Tibial artery (tissue), 4 donors: ENCODE measurements at places on chromosomes 16 and 17.

DNA sequence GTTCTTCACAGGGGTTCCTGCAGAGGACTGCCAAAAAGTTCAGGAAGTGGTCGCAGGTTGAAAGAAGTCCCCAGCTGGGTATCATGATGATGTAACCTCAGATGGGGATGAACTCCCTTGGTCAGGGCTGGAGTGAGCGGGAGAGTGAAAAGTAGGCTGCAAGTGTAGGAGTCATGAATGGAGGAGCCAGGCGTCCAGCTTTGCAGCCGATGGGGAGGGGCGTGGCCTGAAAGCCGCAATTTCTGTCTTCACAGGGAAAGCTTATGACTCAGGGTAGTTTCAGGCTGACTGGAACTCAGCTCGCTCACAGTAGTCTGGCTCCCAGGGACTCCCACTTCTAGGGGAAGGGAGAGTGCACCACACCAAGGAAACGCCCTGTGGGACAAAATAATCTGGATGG lies 70.0 kb upstream of the HS3ST3A1 start:
- no peak for DNase-seq

DNA sequence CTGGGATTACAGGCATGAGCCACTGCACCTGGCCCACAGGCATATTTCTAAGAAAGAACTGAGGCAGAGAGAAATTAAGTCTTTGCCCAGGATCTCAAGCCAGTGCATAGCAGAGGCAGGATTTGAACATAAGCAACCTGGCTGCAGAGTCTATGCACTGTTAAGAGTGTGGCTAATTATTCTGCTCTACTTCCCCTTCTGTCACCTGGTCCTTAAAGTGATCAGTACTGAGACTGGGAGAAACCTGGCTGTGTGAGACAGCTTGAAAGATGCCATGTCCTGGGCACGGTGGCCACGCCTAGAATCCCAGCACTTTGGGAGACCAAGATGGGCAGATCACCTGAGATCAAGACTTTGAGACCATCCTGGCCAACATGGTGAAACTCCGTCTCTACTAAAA lies 58.1 kb downstream of the IQCK start:
- DNase-seq: no peak

- DNase-seq: no peak
These were observed 53.1 kb downstream of the RPH3AL start for GRCh38 chr17:299546-299945.

GRCh38 chr16:59144841-59145240 lies 410.7 kb upstream of the GOT2 start:
- DNase-seq: no peak

DNA sequence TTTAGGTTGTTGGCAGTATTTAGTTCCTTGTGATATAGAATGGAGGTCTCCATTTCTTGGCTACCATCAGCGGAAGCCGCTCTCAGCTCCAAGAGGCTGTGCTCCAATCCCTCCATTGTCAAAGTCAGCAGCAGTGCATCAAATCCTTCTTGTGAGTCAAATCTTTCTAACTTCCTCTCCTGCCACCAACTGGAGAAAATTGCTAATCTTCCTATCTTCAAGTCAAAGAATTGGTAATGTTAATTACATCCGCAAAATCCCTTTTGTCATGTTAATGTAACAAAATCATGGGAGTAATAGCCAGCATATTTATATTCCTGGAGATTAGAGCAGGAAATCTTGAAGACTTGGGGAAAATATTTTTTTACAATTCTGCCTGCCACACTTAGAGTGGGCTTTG lies 436.4 kb upstream of the DYNLRB2 start:
- no peak for DNase-seq

DNA sequence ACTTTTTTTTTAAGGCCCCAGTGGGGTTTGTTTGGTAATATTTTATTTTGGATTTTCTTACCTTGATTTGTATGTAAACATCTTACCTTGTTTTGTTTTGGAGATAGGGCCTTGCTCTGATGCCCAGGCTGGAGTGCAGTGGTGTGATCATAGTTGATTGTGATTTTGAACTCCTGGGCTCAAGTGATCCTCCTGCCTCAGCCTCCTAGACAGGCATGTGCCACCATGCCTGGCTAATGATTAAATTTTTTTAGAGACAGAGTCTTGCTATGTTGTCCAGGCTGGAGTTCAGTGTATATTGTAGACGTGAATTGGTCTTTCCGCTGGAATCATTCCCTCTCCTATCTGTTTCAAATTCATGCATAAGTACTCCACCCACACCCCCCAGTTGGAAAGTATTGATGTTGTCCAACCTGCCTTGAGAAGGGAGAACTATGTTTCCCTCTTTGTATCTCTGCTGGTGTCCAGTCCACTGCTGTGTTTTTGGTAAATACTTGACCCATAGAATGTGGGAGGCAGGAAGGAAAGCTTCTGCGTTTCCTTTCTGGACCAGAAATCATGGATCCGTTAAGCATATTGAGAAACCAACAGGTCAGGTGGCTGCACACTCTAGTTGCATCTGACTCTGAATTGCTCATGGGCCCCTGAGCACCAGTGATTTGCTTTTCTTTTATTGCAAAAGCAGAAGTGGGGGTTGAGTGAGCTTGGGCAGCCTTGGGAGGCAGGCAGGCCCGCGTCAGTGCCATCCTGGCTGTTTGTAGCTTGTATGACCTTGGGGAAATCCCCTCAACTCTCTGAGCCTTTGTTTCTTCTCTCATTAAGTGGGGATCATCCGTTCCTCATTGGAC lies 25.0 kb downstream of the RMI2 start:
- no peak for DNase-seq
